Activated CD4-positive, alpha-beta T cell treated with anti-CD3 and anti-CD28 coated beads for 24 hours (primary cell): ENCODE measurements at places on chromosomes 1 and 21.
A peak's percentile ranks its signal among the peaks of the same experiment; 100 is the strongest.

- peak; percentile 97 for DNase-seq
Observed at GRCh38 chr1:156504821-156505678, 4.5 kb upstream of the MEF2D start.

DNA sequence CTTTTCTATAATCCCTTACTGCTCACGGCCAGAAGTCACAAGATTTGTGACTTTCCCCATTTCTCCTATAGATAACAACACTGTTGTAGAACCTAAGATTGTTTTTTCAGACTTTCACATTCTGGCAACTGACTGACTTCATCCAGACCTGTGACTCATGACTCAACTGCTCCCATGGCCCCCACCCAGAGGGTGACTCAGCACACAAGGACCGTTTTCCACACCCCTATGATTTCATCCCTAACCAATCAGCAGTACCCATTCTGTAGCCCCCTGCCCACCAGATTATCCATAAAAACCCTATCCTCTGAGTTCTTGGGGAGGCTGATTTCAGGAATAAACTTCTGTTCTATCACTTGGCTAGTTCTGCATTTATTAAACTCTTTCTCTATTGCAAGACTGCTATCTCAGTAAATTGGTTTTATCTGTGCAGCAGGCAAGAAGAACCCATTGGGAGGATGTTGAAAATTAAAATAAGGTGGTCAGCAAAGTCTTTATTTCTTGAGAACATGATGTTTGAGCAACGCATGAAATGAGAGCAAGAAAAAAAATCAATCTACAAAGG, 79.7 kb downstream of the NGF start:
- no peak for DNase-seq

DNA sequence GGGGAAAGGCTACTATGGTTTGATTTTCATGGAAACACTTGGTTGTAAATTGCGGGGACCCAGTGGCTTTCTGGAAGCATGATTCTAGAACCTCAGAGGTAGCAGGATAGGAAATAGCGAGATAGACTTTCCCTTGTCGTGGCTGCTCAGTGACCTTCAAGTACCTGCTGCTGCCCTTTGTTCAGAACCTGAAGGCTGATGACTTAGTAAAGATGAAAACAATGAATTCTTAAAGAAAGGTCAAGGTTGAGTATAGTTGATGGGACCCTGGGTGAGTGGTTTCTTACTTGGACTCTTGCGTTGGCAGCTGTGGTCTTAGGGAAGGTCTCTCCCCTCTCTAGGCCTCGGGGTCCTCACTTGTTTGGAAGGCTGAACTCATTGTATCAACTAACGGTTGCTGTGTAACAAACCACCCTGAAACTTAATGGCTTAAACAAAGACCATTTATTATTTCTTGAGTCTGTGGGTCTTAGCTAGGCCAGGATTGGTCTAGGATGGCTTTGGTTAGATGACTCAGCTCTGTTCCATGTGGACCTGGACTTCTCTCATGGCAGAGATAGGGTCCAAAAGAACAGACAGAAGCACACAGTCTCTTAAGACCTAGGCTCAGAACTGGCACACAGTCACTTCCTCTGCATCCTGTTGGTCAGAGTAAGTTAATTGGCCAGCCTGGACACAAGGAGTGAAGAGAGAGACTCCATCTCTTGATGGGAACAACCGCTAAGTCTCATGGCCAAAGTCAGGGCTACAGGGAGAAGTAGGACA, 89.2 kb upstream of the SELENON start:
- no peak for DNase-seq

DNA sequence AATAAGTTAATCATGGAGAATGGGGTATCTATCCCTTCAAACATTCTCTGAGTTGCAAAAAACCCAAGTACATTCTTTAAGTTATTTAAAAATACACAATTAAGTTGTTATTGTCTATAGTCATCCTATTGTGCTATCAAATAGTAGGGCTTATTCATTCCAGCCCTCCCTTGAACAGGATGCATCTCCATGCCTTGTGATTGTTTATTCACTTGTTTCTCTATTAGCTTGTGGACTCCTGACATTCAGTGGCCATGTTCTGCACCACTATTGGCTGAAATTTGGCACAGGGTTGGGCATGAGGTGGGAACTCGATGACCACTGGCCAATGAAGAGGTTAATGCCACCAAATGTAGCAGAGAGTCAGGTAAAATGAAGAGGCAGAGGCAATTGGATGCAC, 272.8 kb downstream of the TNR start:
- DNase-seq = no peak
